ENCODE measurements at places on chromosomes 5 and 9. TPM values are rescaled to one million over a fixed set of nuclear protein-coding genes. Genes with fewer than 3 reads are reported as not detected.

ADAMTS12 gene
- total RNA-seq: 3.2 TPM

SPATA31A3 gene
- total RNA-seq: not detected

TEX48 gene
- not detected for total RNA-seq

IRGM gene
- total RNA-seq: not detected

CCL21 gene
- total RNA-seq: 0.44 TPM

FOXD4L3 gene
- not detected for total RNA-seq

BSPRY gene
- total RNA-seq: not detected

HRH2 gene
- total RNA-seq: not detected

MIGA2 gene
- total RNA-seq: 13.5 TPM

SV2C gene
- total RNA-seq: not detected

EQTN gene
- total RNA-seq: not detected

UHRF2 gene
- 61.1 TPM for total RNA-seq

CER1 gene
- total RNA-seq: not detected

SPATA31A7 gene
- total RNA-seq: not detected

GRCh38 chr9:18480662-18481093 is 6.7 kb downstream of the ADAMTSL1 start:
- DNase-seq: no peak

GRCh38 chr9:122214507-122214906 is 14.2 kb downstream of the LHX6 start:
- DNase-seq: no peak

GRCh38 chr5:83653669-83654068 is 67.0 kb downstream of the HAPLN1 start:
- DNase-seq: no peak

DNA sequence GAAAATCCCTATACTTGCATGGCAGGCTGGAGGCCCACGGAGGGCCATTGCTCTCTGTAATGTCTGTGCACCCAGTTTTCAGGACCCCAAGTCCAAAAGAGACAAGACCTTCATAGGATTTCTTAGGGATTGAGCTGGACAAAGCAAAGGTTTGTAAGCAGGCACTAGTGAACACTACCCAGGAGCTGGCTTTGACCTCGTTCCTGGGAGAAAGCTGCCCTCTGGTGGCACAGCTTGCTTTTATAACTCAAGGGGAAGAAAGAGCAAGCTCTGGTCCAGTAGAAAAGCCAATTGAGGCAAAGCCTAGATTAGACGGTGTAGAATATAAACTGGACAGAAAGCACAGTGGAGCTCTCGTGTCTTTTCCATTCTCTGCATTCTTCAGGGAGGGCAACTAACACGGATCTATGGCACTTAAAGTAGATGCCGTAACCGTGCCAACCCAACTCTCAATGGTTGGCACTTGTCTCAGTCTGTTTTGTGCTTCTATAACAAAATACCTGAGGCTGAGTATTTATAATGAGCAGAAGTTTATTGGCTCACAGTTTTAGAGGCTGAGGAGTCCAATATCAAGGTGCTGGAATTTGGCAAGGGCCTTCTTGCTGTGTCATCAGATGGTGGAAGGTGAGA is 7.9 kb downstream of the GABRP start:
- peak; percentile 61 for DNase-seq

DNA sequence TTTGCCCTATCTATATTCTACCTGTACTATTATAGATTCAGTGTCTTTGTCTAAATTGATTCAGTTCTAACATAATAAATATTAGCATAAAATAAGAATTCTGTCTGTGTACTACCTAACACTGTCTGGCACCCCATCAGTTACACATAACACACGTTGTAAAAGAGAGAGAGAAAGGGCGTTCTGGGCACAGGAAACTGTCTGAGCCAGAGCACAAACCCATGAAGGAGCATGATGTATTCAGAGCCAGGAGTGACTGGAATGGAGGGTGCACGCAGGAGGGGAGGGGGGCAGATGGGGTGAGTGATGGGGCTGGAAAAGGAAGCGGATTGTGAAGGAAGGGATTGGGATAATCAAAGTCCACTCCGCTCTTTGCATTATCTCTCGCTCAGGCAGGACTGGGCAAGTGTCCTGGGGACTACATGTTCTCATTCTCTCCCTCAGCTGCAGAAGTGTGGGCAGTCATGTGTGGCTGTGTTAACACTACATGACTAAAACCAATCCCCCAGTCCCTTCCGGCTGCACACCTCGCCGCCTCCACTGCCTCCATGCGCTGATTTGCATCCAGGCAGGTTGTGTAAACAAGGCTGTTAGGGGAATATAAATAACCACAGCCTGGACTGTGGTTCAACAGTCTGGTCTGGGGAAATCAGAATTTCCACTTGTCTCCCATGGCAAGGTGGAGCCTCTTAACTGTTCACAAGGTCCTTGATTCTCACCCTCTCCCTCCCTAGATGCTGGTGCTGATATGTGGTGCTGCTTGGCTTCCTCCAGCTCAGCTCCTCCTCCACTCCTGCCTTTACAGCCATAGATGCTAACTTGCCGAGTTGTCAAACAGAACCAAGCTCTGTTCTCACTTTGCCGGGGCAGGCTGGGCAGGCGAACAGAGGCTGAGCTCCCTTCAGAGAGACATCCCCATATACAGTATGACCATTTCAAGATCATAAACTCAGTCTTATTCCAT is 367.5 kb upstream of the BRINP1 start:
- no peak for DNase-seq

DNA sequence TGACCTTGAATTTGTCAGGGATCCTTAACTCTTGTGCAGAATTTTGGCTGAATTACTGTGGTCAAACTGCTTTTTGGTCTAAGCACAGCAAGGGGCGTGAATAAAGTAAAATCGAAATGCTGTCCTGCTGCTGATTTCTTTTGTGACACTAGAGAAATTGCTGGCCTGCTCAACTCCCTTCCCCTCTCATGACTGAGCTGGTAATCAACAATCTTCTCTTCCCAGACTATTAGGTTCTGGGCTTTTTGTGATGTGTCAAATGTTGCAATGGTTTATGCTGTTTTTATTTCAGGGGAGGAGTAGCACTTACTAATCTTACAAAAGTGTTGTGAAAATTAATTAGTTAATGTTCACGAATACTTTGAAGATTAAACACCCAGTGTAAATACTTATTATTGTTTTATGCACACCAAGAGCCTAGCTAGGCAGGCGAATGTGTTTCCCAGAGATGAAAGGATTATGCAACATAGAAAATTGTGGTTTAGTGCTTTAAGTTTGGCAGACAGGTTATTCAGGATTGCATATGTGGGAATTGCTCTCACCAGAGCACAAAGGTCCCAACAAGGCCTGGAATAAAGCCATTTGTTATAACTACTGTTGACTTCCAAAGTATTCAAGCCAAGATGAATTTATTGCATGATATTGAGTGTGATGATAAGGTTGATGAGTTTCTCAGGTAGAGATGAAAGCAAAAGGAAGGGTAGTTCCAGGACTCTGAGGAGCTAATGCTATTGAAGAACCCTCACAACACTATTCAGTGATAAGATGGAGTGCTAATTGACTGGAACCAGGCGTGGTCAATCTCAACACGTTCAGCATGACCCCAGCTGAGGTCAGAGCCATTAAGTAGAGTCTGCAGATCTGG is 280.7 kb upstream of the ZNF608 start:
- no peak for DNase-seq

DNA sequence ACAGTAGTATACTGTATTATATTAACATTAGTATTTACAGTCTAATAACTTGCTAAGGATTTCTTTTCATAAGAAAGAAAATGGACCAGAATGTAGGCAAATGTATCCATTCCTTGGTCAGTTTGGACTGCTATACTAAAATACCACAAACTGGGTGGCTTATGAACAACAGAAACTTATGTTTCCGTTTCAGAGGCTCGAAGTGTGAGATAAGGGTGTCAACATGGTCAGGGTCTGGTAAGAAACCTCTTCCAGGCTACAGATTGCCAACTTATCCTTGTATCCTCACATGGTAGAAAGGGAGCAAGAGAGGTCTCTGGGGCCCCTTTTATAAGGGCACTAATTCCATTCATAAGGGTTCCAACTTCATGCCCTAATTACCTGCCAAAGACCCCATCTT is 9.2 kb upstream of the ESM1 start:
- DNase-seq: no peak

GRCh38 chr5:12413585-12413984 is 509.3 kb upstream of the CTNND2 start:
- DNase-seq: no peak

DNA sequence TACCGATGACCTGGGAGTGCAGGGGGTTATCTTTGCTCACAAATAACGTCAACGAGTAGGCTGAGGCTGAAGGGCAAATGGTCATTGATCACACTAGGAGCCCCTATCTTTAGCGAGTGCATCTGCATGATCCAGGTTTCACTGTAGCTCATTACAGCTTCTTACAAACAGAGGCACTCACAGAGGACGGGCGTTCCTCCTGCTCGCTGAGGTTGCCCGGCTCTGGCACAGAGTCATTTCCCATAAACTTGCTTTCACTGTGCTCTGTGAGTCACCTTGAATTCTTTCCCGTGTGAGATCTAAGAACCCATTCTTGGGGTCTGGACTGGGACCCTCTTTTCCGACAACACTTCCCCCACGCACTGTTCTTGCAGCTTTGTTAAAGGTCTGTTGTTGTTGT is 1.9 kb upstream of the PAEP start:
- no peak for DNase-seq

DNA sequence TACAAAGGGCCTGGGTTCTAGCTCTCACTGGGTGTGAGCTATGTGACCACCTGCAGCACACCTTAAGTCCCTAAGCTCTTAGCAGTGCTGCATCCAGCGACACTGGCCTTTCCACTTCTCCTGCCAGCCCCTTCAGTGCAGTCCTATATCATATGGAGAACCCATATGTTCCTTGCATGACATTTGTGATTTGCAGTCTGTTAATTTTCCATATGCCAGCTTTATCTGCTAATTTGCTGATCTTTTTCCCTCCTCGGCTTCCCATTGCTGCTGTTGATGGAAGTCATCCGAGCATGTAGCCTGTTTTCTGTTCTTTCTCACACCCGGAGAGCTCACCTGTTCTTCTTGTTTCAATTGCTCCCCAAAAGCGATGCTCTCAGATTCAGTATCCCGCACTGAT is 23.2 kb downstream of the PRDM6 start:
- DNase-seq: no peak

GRCh38 chr5:95780597-95780996 is 41.9 kb downstream of the GLRX start:
- DNase-seq: no peak

DNA sequence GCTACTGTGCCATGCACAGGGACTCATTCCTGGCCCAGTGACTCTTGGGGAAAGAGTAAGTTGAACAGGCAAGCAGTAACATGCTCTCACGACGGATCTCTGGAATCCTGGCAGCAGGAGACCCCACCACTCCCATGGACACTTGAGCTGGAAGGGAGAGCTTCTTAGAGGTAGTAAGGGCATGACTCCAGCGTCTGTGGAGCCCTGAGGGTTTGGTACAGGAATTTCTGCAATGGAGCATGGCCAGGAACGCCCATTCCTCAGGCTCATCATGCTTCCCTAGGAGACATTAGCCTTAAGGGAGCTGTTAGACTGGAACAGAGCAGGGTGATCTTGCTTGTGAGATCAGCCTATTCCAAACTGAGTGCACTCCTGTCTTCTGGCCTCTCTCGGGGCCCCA is 212.9 kb downstream of the MAT2B start:
- no peak for DNase-seq

- DNase-seq: peak; percentile 57
Observed at GRCh38 chr9:134778841-134779411, 101.7 kb upstream of the FCN2 start.

DNA sequence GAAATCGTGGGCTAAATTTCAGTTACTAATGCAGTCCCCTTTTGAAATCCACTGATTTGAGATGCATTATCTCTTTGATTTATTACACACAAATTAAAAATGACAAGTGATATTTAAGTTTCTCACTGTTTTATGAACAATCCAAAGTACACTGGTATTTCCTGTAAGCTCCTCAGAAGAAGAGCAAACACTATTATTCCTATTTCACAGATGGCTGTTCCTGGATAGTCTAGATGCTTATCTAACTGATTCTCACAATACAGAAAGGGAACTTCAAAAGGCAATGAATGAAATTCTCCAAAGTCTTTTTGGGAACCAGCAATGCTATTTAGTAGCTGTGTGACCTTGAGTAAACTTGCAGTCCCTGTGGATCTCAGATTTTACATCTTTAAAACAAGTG is 404.7 kb upstream of the DAB2 start:
- no peak for DNase-seq

DNA sequence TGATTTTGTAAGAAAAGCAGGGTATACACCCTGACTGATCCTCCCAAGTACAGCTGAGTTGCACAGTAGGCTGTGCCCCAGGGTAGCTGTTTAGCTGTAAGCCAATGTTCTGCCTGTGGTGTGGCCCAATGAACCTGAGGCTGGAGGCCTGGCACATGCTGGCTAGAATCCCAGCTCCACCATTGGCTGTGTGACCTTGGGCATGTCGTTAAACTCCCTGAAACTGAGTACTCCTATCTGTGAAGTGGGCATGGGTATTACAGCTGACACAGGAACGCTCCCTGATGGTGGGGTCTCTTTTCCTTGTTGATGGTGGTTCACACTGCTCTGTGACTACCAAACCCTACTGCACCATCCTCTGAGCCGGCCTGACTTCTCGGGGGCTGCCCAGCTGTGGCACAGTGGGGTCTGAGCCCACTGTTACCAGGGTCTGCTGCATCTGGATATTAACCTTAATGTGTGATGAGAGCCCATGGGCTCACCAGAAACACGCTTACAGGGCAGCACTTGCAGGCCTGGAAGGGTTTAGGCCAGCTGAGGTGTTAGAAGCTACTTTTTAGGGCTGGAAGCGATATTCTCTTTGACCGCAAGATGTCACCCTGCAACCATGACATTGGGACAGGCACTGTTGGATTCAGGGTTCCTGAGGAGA is 7.0 kb upstream of the GADD45G start:
- peak; percentile 76 for DNase-seq

DNA sequence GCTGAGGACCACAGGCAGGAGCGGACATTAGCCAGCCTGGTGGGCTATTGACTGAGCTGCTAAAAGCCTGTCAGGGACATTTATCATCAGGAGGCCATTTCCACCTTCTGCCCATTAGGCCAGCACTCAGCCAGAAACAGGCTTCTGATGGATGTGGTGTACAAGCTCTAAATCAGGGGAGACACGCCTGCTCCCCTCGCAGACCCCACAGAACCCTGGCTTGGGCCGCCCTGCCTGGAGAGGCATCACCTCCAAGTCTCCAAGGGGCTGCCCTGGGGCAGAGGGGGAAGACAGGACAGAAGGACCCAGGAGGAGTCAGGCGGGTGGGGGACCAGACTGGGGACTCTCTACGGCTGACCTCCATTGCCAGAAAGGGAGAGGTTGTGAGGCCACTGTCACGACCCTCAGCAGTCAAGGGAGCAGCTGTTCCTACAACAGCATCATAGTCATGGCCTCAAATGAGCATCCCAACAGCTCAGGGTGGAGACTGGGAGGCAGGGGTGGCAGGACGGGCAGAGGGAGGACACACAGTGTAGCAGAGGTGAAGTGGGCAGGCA is 24.0 kb upstream of the TRIM14 start:
- no peak for DNase-seq

- no peak for DNase-seq
Observed at GRCh38 chr5:9301200-9301599, 244.7 kb downstream of the SEMA5A start.

DNA sequence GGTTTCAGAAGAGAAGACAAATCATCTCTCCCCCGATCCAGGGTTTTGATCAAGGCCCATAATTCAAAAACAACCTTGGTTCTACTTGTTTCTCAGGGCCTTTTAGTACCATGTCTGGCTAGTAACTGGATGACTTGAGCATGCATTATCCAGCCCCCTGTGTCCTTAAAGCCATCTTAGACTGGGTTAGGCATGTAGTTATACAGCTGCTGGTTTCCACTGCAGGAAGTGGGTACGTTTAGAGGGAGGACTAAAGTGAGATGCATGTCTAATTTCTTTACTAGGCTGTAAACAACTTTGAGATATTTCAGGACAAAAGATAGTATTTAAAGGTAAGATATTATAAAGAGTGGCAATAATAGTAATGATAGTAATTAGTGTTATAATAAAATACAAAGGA is 372.0 kb downstream of the PLK2 start:
- DNase-seq: no peak
